ENCODE measurements at places on chromosomes 6 and 20. TPM values are rescaled to one million over a fixed set of nuclear protein-coding genes. Genes with fewer than 3 reads are reported as not detected.

Gene CRYBG1
- 29.8 TPM for polyA plus RNA-seq

Gene RAMACL
- polyA plus RNA-seq, result 0.30 TPM

Gene OPRM1
- 0.06 TPM for polyA plus RNA-seq

Gene IRF4
- polyA plus RNA-seq, result 0.28 TPM

Gene CNBD2
- 0.49 TPM for polyA plus RNA-seq

Gene KCNK16
- polyA plus RNA-seq, result not detected

Gene HS3ST5
- 0.76 TPM for polyA plus RNA-seq

Gene TOX2
- 4.9 TPM for polyA plus RNA-seq

Gene CCN6
- 3.9 TPM for polyA plus RNA-seq

Gene MYO6
- 85.4 TPM for polyA plus RNA-seq

Gene LINC00237
- not detected for polyA plus RNA-seq
